ENCODE measurements at places on chromosomes 13 and 19. TPM values are rescaled to one million over a fixed set of nuclear protein-coding genes. Genes with fewer than 3 reads are reported as not detected.

DNA sequence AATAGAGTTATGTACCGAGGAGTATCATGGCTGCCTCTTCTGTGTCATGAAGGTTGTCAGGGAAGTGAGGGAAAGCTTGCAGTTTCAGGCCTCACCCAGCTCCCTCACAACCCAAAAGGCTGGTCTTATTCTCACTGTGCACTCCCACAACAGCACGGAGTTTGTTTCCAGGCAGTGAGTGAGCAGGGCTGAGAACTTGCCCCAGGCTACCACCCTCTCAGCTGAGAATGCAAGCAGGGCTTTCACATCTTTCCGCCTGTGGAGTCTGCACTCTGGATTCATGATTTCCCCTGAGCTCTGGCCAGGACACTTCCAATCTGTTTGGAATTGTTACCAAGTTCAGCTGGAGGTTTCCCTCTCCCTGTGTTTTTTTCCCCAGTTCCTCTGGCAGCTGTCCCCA lies 2284.7 kb upstream of the PCDH20 start:
- no peaks in the 10 kb centered on the region for H3K4me1 ChIP-seq
- no peak overlapping the region for H3K27ac ChIP-seq
- no peaks in the 10 kb centered on the region for H3K27me3 ChIP-seq
- H3K36me3 ChIP-seq: no peaks in the 10 kb centered on the region

GRCh38 chr19:8585894-8586750 lies 8.9 kb upstream of the MYO1F start:
- H3K4me3 ChIP-seq: no peak overlapping the region
- H3K27ac ChIP-seq: no peak overlapping the region
- H3K36me3 ChIP-seq: peaks cover 2% of the 10 kb centered on the region

Gene FBXO17
- total RNA-seq: not detected

- H3K27me3 ChIP-seq: no peaks in the 10 kb centered on the region
- H3K36me3 ChIP-seq: no peaks in the 10 kb centered on the region
- no peak overlapping the region for H3K4me3 ChIP-seq
- no peak for DNase-seq
- H3K4me1 ChIP-seq: no peaks in the 10 kb centered on the region
These were observed 168.6 kb downstream of the POSTN start for GRCh38 chr13:37429976-37430375.

GRCh38 chr13:109212650-109213049 lies 573.7 kb downstream of the IRS2 start:
- no peaks in the 10 kb centered on the region for H3K4me1 ChIP-seq
- no peaks in the 10 kb centered on the region for H3K36me3 ChIP-seq
- no peak overlapping the region for H3K4me3 ChIP-seq
- H3K27me3 ChIP-seq: peaks cover 15% of the 10 kb centered on the region
- H3K27ac ChIP-seq: no peak overlapping the region

DNA sequence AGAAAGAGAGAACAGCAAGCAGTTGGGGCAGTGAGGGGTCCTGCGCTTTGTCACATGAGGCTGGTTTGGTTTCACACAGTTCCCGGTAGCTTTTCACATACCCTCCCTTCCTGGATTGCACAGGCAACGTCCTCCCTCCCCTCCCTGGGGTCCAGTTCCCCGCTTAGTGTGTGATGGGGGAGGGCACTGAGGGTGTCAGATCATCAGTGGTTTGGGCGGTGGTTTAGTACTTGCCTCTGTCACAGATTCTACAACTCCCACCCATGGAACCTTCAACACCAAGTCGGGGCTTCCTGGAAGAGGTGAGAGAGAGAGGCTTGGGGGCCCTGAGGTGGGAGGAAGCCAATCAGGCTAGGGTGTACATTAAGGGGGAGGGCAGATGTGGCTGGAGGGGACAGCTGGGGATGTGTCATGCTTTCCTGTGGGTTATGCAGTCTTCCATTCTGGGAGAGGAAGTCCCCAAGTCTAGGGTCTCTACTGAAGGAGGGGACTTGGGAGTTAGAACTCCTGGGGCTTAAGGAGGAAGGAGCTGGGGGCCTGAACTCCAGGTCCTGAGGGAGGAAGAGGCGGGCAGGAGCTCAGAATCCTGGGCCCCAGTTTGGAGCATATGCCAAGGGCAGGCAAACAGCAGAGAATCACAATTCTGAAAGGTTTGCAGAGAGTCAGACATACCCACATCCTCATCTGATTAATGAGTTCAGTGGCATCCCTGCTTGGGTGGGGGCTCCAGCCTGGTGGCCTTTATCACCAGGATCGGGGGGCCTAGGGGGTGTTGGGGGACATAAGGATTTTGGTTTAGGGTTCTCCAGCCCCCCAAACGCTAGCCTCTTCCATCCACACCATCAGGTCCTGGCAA lies at the start of gene NKG7:
Gene NKG7, minus strand, starts transcription at position 6 of the 856 bp plus-strand sequence. CDS start 119 bp downstream, outside the sequence.
- peak within 1 kb of the TSS; percentile 68 for H3K4me3 ChIP-seq
- peaks cover 54% of the 10 kb centered on the region for H3K4me1 ChIP-seq
- DNase-seq: peak; percentile 16
- no peaks in the 10 kb centered on the region for H3K36me3 ChIP-seq
- H3K27me3 ChIP-seq: no peaks in the 10 kb centered on the region
- H3K27ac ChIP-seq: peak within 1 kb of the TSS; percentile 79

DNA sequence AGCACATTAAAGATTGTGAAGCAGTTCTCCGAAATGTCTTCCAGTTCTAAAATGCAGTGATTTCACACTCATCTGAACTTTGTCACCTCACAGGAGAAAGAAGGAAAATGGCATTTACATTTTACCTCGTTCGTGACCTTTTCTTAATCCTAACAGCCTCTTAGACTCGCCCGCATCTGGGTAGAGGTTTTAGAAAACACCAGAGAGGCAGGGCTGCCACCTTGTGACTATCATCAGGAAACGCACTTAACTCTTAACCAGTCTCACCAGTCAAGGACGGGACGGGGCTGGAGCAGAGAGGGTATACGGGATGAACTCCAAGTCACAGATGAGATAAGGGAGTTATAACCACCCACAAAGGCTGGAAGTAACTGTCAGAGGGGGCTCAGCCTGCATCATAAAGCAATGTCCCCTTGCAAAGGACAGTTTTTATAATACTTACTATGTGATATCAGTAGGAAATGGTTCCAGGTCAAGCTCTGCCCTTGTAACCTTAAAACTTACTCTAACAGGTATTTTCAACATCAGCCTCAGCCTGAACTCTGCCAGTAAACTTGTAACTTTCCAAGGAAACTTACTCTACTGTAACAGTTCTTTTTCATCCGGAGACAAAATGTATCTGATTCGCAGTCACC lies 8.6 kb upstream of the CEACAM6 start:
- peaks cover 65% of the 10 kb centered on the region for H3K27me3 ChIP-seq
- no peak overlapping the region for H3K27ac ChIP-seq
- no peak overlapping the region for H3K4me3 ChIP-seq
- peaks cover 2% of the 10 kb centered on the region for H3K36me3 ChIP-seq

GRCh38 chr19:37981785-37982475 lies 74.9 kb downstream of the SIPA1L3 start:
- H3K36me3 ChIP-seq: peaks cover 2% of the 10 kb centered on the region
- peaks cover 11% of the 10 kb centered on the region for H3K4me1 ChIP-seq
- H3K4me3 ChIP-seq: no peak overlapping the region

DNA sequence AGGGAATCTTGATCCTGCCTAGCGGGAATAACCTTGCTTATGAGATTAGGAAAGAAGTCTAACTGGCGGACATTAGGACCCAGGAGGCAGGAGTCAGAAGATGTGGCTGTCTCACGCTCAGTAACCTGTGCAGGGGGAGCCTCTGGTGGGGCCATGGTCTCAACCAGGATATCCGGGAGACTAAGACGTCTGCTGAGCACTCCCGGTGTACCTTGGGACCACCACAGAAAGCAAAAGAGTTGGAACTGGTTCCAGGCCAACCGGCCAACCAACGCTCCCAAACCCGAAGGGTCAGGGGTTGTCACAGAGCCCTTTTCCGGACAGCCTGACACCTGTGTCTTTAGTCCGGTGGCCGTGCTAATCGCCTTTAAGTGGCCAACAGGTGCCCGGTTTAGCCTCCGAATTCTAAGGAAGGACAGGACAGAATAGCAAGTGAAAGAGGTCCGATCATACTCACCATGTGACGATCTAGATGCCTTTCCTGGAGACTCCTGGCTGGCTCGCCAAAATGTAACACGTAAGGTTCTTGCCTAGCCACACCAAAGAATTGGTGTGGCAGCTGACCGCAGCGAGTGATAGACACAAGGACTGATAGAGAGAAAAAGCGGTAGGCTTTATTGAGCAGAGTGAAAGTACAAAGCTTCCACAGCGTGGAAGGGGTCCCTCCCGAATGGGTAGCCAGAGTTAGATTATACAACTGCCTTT lies 103.9 kb upstream of the DIAPH3 start:
- no peak for DNase-seq
- H3K27me3 ChIP-seq: peaks cover 12% of the 10 kb centered on the region
- no peak overlapping the region for H3K4me3 ChIP-seq
- no peaks in the 10 kb centered on the region for H3K4me1 ChIP-seq
- no peaks in the 10 kb centered on the region for H3K36me3 ChIP-seq

GRCh38 chr19:18919900-18920214 lies 342 bp downstream of the DDX49 start:
- DNase-seq: no peak
- peaks cover 33% of the 10 kb centered on the region for H3K4me1 ChIP-seq
- H3K36me3 ChIP-seq: no peaks in the 10 kb centered on the region

- no peaks in the 10 kb centered on the region for H3K27me3 ChIP-seq
- H3K4me3 ChIP-seq: no peak overlapping the region
- H3K27ac ChIP-seq: no peak overlapping the region
- DNase-seq: no peak
These were observed 862.1 kb upstream of the MIR17HG start for GRCh38 chr13:90485436-90485835.

- H3K27me3 ChIP-seq: no peaks in the 10 kb centered on the region
- H3K4me1 ChIP-seq: peaks cover 2% of the 10 kb centered on the region
- no peak for DNase-seq
- no peaks in the 10 kb centered on the region for H3K36me3 ChIP-seq
- no peak overlapping the region for H3K4me3 ChIP-seq
- H3K27ac ChIP-seq: no peak overlapping the region
These were observed 24.2 kb downstream of the CERS4 start for GRCh38 chr19:8233370-8233769.

Gene KIR3DL1
- total RNA-seq: not detected

Gene ATP11A
- 56.8 TPM for total RNA-seq

Gene KLK14
- total RNA-seq: 0.32 TPM

Gene NECTIN2
- 5.2 TPM for total RNA-seq

Gene EVI5L
- total RNA-seq: 10.1 TPM

Gene PSG5
- 0.30 TPM for total RNA-seq

GRCh38 chr13:32330441-32330840 lies 15.1 kb downstream of the BRCA2 start:
- H3K36me3 ChIP-seq: peaks cover 2% of the 10 kb centered on the region
- no peaks in the 10 kb centered on the region for H3K4me1 ChIP-seq
- H3K27ac ChIP-seq: no peak overlapping the region
- no peaks in the 10 kb centered on the region for H3K27me3 ChIP-seq

- no peak overlapping the region for H3K4me3 ChIP-seq
- peaks cover 7% of the 10 kb centered on the region for H3K27me3 ChIP-seq
- no peaks in the 10 kb centered on the region for H3K4me1 ChIP-seq
- DNase-seq: no peak
- no peak overlapping the region for H3K27ac ChIP-seq
These were observed 126.1 kb upstream of the KL start for GRCh38 chr13:32889986-32890565.

GRCh38 chr19:15864824-15865223 lies 33.0 kb downstream of the CYP4F2 start:
- H3K4me1 ChIP-seq: peaks cover 9% of the 10 kb centered on the region
- H3K27ac ChIP-seq: no peak overlapping the region
- H3K27me3 ChIP-seq: peaks cover 17% of the 10 kb centered on the region
- DNase-seq: no peak
- H3K36me3 ChIP-seq: no peaks in the 10 kb centered on the region

DNA sequence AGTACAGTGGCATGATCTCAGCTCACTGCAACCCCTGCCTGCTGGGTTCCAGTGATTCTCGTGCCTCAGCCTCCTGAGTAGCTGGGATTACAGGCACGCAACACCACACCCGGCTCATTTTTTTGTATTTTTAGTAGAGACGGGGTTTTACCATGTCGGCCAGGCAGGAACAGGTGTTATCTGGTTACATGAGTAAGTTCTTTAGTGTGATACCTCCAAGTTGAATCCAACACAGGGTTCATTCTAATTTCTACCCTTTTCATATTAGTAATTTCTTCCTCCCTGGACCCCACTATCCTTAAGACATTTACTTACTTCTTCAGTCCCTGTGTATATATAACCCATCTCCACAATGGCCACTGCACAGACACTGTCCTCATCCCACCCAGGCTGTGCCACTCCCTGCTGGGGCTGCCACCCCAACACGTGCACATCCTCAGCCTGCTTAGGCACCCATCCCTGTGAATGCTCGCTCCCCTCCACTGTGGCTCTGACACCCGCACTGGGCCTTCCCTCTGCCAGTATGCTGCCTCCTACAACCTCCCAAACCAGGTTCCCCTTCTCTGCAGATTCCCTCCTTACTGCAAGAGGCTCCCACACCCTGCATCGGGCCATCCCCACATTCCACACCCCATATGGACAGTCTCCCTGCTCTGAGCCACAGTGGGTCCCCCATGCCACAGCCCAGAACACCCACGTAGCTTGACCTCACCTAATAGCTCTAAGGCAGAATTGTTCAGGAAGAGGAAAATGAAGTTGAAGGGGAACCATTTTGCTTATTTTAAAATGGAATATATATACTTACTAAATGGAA lies 147.1 kb downstream of the TBC1D4 start:
- H3K36me3 ChIP-seq: peaks cover 8% of the 10 kb centered on the region
- peaks cover 4% of the 10 kb centered on the region for H3K27me3 ChIP-seq
- DNase-seq: no peak
- H3K27ac ChIP-seq: no peak overlapping the region
- no peaks in the 10 kb centered on the region for H3K4me1 ChIP-seq

- H3K36me3 ChIP-seq: peaks cover 2% of the 10 kb centered on the region
- DNase-seq: no peak
- no peak overlapping the region for H3K4me3 ChIP-seq
- H3K27me3 ChIP-seq: peaks cover 69% of the 10 kb centered on the region
These were observed 6.5 kb downstream of the SOX1 start for GRCh38 chr13:112073245-112074138.

DNA sequence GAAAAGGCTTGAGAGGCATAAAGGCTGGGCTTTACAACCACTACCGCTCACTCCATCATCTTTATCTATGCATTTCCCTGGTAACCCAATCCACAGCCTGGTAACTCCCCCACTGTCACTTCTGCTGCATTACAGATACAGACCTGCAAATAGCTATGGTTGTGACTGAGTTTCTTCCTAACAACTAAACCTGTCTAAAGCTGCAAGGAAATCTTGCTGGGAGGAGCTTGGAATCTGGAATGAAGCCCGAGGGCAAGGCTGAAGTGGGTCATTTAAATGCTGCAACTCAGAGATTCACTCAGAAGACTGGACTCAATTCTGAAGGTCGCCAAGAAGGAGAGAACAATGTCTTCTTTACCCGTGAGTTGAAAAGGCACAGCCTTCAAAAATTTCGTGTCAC lies at the start of gene LGALS13:
Gene LGALS13, plus strand, starts transcription at position 301 of the 400 bp plus-strand sequence. Its CDS starts 45 bp downstream, at position 346.
- no peak within 1 kb of the TSS for H3K4me3 ChIP-seq
- H3K27ac ChIP-seq: no peak within 1 kb of the TSS
- H3K27me3 ChIP-seq: peaks cover 47% of the 10 kb centered on the region
- no peak for DNase-seq
- H3K4me1 ChIP-seq: no peaks in the 10 kb centered on the region
- H3K36me3 ChIP-seq: no peaks in the 10 kb centered on the region

Gene KIR2DL3
- not detected for total RNA-seq

GRCh38 chr13:49584771-49585182 lies 581 bp downstream of the RCBTB1 start:
- no peak for DNase-seq
- H3K27ac ChIP-seq: peak overlapping the region; percentile 92
- H3K27me3 ChIP-seq: no peaks in the 10 kb centered on the region
- peaks cover 12% of the 10 kb centered on the region for H3K36me3 ChIP-seq

All from T-helper 17 cell (primary cell).